Activated T-cell treated with anti-CD3 and anti-CD28 coated beads, Interleukin-2, amount 50 U/mL, for 72 hours (primary cell): ENCODE measurements at places on chromosomes 1 and 21. TPM values are rescaled to one million over a fixed set of nuclear protein-coding genes. Genes with fewer than 3 reads are reported as not detected.

DNA sequence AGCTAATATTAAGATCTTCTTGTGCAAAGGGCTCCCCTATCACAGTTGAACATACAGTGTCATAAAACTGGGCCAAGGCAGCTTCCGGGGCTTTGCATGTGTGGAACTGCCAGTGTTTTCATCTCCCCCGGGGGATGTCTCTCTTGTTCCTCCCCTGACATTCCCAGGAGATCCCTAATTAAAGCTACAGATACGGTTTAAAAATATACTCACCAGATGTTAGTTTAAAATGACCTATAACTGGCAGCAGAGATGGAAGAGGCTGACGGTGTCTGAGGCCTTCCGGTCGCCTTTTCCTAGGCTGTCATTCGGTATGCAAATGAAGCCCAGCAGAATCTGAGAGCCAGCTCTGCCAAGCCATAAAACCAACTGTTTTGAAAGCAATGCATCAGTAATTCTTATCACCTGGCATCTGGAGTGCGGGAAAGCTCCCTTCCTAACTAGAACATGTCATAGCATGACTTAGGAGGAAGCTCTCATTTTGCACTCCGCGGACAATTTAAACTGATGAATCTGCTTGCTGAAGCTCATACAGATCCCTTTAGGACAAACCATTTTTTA, 436.5 kb upstream of the VAMP3 start:
- H3K27me3 ChIP-seq = no peaks in the 10 kb centered on the region
- H3K4me1 ChIP-seq = no peaks in the 10 kb centered on the region
- no peak overlapping the region for H3K4me3 ChIP-seq

DNA sequence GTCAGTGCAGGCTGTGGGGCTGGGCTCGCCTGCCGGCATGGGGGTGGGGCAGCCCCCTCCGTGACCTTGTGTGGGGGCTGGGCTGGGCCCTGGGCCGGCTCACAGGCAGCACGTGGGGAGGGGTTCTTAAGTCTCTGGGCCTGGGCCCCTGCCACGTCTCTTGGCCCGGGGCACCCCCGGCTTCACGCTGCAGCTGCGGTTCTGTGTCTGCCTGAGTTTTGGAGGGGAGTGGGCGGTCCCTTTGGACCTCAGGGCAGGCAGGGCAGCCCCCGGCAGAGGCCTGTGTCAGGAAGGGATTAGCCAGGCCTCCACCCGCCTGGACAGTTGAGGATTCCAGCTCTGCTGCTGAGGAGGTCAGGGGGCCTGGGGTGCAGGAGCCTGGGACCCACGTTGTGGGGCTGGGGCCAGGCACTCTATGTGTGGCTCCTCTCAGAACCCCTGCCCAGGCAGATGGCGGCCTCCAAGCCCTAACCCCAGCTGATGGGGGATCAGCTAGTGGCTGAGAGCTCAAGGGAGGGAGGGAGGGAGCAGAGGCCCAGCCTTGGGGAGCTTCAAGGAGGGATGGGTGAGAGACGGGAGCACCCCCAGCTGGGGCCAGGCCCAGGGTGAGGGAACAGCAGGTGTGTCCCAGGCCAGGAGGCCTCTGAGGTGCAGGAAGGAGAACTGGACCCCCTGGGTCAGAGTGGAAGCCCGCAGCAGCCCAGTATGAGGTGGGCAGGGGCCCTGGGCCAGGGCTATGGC, 1.8 kb upstream of the PLCH2 start:
- no peak overlapping the region for H3K27ac ChIP-seq
- no peaks in the 10 kb centered on the region for H3K27me3 ChIP-seq
- no peak for DNase-seq
- no peak overlapping the region for H3K4me3 ChIP-seq

DNA sequence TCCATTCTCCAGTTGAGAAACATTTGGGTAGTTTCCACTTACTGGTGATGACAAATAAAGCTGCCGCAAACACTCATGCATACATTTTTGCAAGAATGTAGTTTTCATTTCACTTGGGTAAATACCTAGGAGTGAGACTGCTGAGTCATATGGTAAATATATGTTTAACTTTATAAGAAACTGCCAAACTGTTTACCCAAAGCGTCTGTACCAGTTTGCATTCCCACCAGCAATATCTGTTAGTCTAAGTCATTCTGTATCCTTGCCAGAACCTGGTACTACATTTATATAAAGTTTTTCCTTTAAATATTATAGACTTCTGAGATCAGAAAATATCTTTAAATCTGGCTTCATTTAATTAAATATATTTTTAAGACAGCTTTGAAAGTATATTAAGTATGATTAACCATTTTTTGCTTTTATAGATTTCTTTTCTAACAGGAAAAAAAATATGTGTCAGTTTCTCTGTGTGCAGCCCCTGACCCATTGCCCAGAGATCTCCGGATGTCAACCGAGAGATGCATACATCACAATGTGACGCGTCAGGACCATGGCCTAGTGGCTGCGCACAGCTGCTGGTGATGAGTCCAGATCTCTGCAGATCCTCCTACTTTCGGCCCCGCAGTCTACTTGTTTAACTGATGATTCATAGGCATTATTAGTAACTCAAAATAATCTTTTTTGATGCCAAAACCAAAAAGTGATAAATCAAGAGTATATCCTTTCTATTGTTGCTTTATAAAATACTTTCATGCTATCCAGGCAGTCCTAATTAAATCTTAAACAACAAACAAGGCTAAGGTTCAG, 227.1 kb upstream of the MAP1LC3C start:
- no peaks in the 10 kb centered on the region for H3K4me1 ChIP-seq
- H3K36me3 ChIP-seq = no peaks in the 10 kb centered on the region
- no peaks in the 10 kb centered on the region for H3K27me3 ChIP-seq
- DNase-seq = no peak

GRCh38 chr1:109751531-109752260, 10.9 kb upstream of the GSTM3 start:
- no peaks in the 10 kb centered on the region for H3K4me1 ChIP-seq
- DNase-seq = no peak
- H3K27ac ChIP-seq = no peak overlapping the region
- peaks cover 33% of the 10 kb centered on the region for H3K27me3 ChIP-seq
- H3K4me3 ChIP-seq = no peak overlapping the region
- no peaks in the 10 kb centered on the region for H3K36me3 ChIP-seq

- peak; percentile 10 for DNase-seq
- no peaks in the 10 kb centered on the region for H3K27me3 ChIP-seq
- no peak overlapping the region for H3K27ac ChIP-seq
- no peak overlapping the region for H3K4me3 ChIP-seq
- peaks cover 8% of the 10 kb centered on the region for H3K4me1 ChIP-seq
Measured at GRCh38 chr1:211625040-211625439, 46.1 kb upstream of the SLC30A1 start.

- no peak for DNase-seq
- H3K4me1 ChIP-seq = no peaks in the 10 kb centered on the region
- no peak overlapping the region for H3K27ac ChIP-seq
- H3K4me3 ChIP-seq = no peak overlapping the region
Measured at GRCh38 chr21:37748351-37748750, 167.9 kb downstream of the KCNJ6 start.

- peaks cover 20% of the 10 kb centered on the region for H3K4me1 ChIP-seq
Measured at GRCh38 chr1:923991-924655, 400 bp downstream of the SAMD11 start.

GRCh38 chr1:32249831-32250525, 1.1 kb upstream of the LCK start:
- H3K27ac ChIP-seq = peak overlapping the region; percentile 100
- H3K4me1 ChIP-seq = peaks cover 80% of the 10 kb centered on the region
- H3K36me3 ChIP-seq = peaks cover 13% of the 10 kb centered on the region
- H3K4me3 ChIP-seq = peak overlapping the region; percentile 99
- H3K27me3 ChIP-seq = no peaks in the 10 kb centered on the region

DNA sequence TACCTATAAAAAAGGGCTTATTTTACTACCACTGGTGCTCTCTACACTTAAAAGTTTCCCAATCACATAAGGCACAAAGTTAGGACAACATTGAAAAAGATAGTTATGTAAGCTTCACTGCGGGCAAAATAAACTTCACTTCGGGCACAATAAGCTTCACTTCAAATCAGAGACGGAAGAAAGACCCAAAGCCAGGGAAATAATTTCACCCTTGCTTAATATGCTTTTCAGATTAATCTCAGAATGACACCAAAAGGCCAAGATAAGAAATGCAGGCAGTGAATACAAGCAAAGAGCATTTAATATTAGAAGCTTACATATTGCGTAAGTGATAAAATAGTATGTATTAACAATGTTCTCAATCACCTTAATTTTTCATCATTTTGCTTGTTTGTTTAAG, 444.2 kb downstream of the SETD4 start:
- H3K4me1 ChIP-seq = peaks cover 6% of the 10 kb centered on the region
- no peak for DNase-seq
- H3K4me3 ChIP-seq = no peak overlapping the region
- no peak overlapping the region for H3K27ac ChIP-seq

DNA sequence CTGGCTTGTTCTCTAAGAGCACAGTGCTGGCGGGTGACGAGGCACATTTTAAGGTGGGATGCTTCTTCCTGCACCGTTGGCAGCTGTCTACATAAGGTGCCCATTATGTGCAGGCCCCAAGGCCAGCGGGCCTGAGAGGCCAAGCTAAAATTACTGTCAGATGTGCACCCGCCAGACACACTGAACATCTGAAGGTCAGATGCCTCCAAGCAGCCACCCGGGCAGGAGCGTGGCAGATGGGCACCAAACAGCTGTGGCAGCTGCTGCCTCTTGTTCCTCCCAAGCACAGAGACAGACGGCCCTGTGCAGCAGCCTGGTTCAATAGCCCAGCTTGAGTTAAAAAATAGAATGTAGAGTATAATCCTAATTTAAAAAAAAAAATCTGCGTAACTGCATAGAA, 211.9 kb upstream of the EDN2 start:
- no peak for DNase-seq
- no peak overlapping the region for H3K4me3 ChIP-seq
- peaks cover 26% of the 10 kb centered on the region for H3K4me1 ChIP-seq
- H3K27me3 ChIP-seq = no peaks in the 10 kb centered on the region
- no peak overlapping the region for H3K27ac ChIP-seq

- DNase-seq = no peak
- no peak overlapping the region for H3K27ac ChIP-seq
- H3K4me3 ChIP-seq = no peak overlapping the region
- H3K36me3 ChIP-seq = no peaks in the 10 kb centered on the region
- peaks cover 36% of the 10 kb centered on the region for H3K4me1 ChIP-seq
Measured at GRCh38 chr1:6965083-6965934, 180.1 kb downstream of the CAMTA1 start.

DNA sequence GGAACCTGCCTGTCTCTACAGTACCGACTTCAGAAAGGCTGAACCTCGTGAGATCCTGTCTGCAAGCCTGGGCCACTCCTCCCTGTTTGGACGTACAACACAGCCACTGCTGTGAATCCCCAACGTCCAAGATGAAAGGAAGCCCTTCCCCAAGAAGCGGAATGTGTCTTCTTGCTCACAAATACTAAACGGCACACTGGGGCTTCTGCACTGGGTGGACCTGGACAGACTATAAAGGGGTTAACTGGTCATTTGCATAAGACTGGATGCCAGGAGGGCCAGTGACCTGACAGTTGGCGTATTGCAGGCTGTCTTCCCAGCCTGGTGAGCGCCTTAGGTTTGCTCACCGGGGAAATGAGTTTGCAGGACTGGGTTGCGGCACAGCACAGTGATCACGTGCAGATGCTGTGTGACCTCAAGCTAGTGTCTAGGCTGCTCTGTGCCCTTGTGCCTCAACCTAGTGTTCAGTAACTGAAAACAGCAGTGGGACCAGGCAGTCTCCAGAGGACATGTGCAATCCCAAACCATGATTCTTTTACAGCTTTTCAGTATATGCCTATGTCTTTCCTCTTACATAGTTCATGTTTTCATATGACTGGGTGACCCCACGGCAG, 19.5 kb upstream of the AJAP1 start:
- H3K27me3 ChIP-seq = no peaks in the 10 kb centered on the region
- H3K4me3 ChIP-seq = no peak overlapping the region
- no peak for DNase-seq
- H3K27ac ChIP-seq = no peak overlapping the region
- no peaks in the 10 kb centered on the region for H3K4me1 ChIP-seq

DNA sequence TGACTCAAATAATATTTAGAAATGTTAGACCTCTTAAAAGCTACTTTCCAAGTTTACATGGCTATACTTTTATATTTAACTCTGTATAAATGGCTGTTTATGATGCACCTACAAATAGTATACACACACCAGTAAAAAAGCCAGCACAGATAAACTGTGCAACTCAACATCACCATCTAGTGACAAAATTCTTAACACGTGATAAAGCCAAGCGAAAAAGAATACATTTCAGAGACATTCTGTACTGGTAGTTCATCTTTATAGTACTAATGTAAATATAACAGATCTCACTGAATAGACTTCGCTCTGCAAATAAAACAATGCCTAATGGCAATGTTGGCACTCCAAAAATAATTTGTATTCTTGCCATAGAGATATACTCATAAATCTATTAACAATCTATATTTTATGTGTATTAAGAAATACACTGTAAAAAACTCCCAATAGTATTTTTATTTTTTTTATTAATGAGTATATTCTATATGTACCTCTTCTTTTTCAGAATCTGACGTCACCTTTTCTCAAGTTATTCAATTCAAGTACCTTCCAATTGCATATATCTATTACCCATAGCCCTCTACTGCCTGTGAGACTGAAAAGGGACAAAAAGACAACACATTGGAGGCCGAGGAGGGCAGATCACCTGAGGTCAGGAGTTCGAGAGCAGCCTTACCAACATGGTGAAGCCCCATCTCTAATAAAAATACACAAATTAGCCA, 100.2 kb downstream of the DPYD start:
- no peak overlapping the region for H3K4me3 ChIP-seq
- no peak overlapping the region for H3K27ac ChIP-seq
- no peaks in the 10 kb centered on the region for H3K4me1 ChIP-seq
- H3K27me3 ChIP-seq = no peaks in the 10 kb centered on the region

GRCh38 chr1:111366256-111366655, 61.3 kb downstream of the OVGP1 start:
- H3K36me3 ChIP-seq = no peaks in the 10 kb centered on the region
- H3K27ac ChIP-seq = no peak overlapping the region
- H3K4me1 ChIP-seq = peaks cover 5% of the 10 kb centered on the region
- no peak for DNase-seq
- peaks cover 32% of the 10 kb centered on the region for H3K27me3 ChIP-seq

GRCh38 chr1:59229138-59229537, 67.8 kb upstream of the FGGY start:
- no peaks in the 10 kb centered on the region for H3K4me1 ChIP-seq
- no peak overlapping the region for H3K4me3 ChIP-seq
- no peak for DNase-seq
- H3K36me3 ChIP-seq = no peaks in the 10 kb centered on the region

- H3K27me3 ChIP-seq = peaks cover 6% of the 10 kb centered on the region
- H3K4me3 ChIP-seq = no peak overlapping the region
- no peak overlapping the region for H3K27ac ChIP-seq
- H3K36me3 ChIP-seq = no peaks in the 10 kb centered on the region
- no peak for DNase-seq
Measured at GRCh38 chr1:94947437-94947836, 20.5 kb upstream of the CNN3 start.

Gene HRNR
- total RNA-seq = not detected

Gene ATP1A2
- total RNA-seq = not detected

Gene PRAMEF26
- not detected for total RNA-seq

Gene ADGRL4
- not detected for total RNA-seq

Gene SMCP
- total RNA-seq = not detected

Gene CFHR4
- total RNA-seq = not detected

Gene AMPD1
- total RNA-seq = not detected
